ENCODE measurements at places on chromosomes 13 and 19. TPM values are rescaled to one million over a fixed set of nuclear protein-coding genes. Genes with fewer than 3 reads are reported as not detected.

Gene TBC1D17
- total RNA-seq = 12.2 TPM

Gene MATK
- total RNA-seq = not detected

Gene GJB6
- total RNA-seq = not detected

Gene NUCB1
- total RNA-seq = 301 TPM

- DNase-seq = no peak
Observed at GRCh38 chr19:16522559-16523377, 19.5 kb downstream of the CHERP start.

DNA sequence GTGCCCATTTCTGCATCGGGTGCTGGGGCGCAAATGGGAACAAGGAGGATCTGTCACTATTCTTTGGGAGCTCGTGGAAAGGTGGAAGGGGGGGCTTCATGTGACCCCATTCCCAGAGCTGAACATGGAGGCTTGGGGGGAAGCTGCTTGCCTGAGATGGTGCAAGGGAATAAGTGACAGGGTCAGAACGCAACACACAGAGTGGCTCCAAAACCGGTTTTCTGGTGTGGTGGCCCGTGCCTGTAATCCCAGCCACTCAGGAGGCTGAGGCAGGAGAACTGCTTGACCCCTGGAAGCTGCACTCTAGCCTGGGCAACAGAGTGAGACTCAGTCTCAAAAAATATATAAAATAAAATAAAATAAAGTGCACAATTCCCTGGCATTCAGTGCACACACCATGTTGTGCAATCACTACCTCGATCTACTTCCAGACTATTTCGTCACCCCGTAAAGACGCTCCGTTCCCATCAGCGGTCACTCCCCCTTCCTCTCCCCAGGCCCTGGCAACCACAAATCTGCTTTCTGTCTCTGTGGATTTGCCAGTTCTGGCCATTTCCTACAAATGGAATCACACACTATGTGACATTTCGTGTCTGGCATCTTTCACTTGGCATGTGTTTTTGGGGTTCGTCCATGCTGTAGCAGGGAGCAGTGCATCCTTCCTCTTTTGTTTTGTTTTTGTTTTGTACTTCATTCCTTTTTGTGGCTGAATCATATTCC lies 18.2 kb upstream of the COMP start:
- peak; percentile 74 for DNase-seq

DNA sequence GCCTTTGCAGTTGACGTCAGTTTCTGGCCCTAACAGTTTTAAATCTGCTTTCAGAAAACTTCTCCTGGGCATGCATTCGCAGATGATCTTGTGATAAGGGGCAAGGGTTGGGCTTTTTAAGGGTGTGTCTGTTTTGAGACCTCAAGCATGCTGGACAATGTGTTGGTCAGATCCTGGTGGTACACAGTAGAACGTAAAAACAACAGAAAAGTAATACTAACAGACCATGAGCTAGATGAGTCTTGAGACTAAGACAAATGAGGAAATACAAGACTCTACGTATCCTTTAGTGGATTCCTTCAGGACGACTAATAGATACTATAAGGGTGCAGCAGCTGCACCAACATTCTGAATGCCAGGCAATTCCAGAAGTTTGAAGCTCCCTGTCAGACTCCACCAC lies 237.6 kb downstream of the DNAJC15 start:
- DNase-seq = peak; percentile 32

DNA sequence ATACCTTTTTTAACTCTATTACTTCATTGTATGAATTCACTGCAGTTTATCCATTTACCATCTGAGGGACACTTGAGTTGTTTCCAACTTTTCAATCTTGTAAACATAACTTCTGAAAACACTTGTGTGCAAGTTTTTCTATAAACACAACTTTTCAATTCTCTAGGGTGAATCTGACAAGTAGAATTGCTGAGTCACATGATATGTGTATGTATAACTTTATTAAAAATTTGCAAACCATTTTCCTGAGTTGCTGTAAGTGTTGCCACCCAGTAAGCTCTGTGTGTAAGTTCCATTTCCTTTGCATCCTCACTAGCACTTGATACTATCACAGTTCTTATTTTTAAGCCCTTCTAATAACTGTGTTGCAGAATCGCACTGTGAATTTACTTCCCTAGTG lies 1415.6 kb upstream of the ATXN8OS start:
- no peak for DNase-seq

DNA sequence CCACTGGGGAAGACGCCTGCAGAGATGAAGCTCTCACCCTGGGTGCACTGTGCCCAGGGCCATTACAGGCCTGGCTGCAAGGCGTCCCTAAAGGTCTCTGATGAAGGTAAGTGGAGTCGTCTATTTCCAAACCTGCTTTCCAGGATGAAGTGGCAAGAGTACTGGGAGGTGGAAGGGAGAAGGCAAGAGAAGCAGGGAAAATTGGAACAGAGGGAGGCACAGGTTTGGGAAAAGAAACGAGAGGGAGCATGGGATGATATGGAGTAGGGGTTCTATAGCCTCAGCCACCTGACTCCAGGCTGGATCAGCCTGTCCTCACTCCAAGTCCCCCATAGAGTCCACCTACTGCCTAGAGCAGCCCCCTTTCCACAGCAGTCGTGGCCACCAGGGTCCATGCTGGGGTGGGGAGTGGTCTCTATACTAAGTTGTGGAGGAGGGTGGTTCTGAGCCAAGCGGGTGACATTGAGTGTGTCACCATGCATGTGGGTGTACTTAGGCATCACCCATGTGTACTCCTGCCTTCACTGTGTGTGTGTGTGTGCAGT lies at the start of gene OR10H5:
OR10H5 (plus strand) TSS at position 51 of the 545 bp plus-strand sequence. CDS start 6,388 bp downstream, outside the sequence.
- DNase-seq = no peak

DNA sequence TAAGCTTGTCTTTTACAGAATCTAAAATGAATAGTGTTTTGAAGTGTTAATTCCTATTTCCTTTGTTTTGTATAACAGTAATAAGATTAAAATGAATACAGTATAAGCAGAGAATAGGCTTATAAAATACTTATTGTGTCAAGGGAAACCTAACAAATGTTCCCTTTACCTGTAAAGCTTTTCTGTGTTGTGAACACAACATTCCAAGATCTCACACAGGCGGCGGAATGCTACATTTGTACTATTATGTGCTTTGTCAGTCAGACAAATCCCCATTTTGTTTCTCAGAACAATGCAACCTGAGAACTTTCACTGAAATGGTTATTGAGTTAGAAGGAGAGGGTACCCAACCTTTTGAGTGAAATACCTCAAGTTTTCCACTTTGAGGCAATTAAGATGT lies 1170.3 kb downstream of the OLFM4 start:
- no peak for DNase-seq
